ENCODE measurements at places on chromosomes 5 and 9.

- DNase-seq, result no peak
Observed at GRCh38 chr9:72294936-72295335, 70.1 kb downstream of the ZFAND5 start.

- no peak for DNase-seq
Observed at GRCh38 chr5:75277463-75277862, 40.8 kb upstream of the ANKRD31 start.

DNA sequence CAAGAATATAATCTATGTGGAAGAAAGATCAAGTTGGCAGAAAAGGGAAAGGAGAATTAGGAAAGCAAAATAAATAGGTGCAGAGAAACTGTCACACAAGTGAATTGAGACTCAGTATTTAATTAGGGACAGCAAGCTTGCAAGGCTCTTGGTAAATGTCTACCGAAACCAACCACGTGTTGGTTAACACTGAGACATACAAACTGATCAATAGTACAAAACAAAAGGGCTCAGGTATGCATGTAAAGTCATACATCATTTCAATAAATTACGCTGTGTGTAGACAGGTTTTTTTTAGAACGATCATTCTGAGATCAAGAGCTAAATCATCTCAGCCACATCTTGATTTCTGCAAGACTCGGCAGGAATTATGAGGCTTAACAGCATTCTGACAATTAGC, 225.4 kb downstream of the EBF1 start:
- DNase-seq, result no peak

- no peak for DNase-seq
Observed at GRCh38 chr9:112465352-112465751, 21.3 kb upstream of the KIAA1958 start.

- DNase-seq, result no peak
Observed at GRCh38 chr5:151480384-151481293, 33.2 kb downstream of the SLC36A1 start.

DNA sequence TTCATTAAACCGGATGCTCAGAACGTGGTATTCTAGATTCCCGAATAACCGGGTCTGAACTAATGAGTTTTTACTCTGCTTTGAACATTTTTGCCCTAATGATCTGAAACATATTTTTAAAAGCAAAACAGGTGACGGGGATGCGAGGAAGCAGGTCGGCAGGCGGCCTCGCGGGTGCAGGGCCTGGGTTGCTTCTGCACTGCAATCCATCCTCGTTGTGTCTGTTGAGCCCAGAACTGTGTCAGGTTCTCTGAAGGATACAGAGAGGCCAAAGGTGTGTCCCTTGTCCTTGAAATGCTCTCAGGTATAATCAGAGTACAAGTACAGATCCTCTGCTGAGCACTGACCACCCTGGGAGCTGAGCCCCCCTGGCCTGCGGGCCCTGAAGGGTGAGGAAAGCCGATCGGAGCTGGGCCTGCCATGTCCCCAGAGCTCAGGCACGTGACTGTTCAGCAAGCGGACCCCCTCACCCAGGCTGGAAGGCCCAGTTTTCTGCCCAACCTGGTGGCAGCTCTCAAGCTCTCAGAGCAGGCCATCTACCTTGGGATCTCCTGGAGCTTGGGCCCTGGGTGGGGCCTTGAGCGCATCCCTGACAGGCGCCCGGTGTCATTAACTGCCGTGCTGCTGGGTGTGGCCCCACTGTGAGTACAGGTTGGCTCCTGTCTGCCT, 151.8 kb downstream of the OLFM1 start:
- no peak for DNase-seq

DNA sequence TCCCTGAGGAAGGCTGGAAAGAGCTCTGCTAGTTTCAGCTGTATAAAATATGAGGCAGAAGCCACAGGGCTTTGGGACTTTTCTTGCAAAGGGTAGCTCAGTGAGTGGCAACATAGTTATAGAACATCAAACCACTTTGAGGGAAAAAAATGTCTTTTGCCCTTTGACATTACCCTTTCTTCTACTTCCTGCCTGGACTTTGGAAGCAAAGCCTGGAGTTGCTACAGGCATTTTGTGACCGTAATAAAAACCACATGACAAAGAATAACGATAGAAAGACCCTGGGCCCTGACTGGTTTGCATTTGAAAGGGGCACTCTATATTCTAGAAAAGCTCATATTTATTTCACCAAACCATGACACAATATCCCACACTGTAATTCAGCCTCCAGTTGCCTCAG, 440.9 kb downstream of the DIRAS2 start:
- no peak for DNase-seq

- no peak for DNase-seq
Observed at GRCh38 chr5:82244151-82244550, 34.0 kb downstream of the RPS23 start.

GRCh38 chr5:23461576-23461975, 45.8 kb upstream of the PRDM9 start:
- no peak for DNase-seq

DNA sequence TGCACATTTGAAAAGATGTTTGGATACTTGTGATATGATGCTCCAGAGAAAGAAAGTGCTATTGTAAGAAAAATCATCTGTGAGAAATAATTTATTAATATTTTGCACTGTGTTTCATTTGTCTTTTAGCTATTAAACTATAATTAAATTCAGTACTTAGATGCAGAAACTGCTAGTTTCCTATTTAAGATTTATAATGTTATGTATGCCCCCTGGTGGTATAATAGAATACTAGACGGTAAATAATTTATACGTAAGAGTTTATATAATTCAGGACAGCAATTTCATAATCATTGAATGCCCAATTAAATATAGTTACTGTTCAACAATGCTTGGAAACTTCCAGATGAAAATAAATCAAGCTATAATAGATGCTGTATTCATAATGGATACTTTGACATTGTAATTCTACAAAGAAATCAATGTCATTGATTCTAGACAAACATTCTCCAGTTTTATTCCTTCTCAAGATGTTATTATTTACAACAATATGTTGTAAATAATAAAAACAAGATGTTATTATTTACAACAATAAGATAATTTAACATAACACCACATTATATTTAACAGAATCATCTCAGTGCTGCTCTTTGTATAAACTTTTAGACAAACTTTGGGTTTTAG, 101.0 kb downstream of the TMEM232 start:
- DNase-seq, result no peak

- no peak for DNase-seq
Observed at GRCh38 chr9:15306068-15306756, 804 bp downstream of the TTC39B start.

DNA sequence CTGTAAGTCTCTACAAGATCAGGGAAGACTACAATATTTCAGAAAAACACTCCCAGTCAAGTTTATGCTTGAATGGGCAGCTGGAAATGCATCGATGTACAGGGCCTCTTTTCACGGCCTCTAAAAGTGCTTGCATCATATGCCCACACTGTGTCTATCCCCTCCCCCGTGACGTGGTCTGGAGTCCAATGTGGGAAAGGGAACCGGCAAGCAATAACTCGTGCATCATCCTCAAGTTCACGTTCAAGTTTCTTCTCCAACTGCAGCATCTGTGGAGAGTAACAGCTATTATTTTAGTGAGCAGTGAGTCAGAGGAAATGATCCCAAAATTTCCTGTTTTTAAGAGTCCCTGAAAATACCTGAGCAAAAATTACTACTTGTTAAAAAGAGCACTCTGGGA, 22.3 kb downstream of the ATPSCKMT start:
- no peak for DNase-seq

DNA sequence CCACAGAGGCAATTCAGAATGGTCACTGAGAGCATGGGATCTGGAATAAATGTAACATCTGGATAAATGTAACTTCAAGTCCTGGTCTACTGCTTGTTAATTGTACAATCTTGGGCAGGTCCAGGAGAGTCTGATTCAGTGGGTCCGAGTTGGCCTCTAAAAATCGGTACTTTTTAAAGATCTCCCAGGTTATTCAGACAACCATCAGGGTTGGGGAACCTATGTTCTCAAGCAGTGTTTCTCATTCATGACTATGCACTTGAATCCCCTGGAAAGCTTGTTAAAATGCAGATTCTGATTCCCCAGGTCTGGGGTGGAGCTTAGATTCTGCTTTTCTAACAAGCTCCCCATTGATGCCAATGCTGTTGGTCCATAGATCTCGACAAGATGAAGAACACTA, 14.8 kb downstream of the ANXA1 start:
- no peak for DNase-seq

DNA sequence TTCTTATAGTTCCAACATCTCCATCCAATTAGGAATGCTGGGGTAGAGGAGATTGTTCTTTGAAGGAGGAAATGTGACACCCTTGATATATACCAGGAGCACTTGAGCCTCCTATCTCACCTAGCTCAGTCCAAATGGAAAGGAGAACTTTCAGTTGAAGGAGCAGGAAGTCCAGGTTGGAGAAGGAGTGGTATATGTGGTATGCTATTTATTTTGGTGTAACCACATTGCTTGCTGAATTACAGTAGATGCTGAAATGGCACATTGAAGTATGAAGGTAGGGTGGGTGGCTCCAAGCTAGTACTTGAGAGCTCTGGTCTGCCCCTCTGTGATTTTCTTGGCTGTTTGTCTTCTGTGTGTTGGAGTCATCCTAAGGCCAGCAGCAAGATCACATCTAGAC, 6.1 kb downstream of the CSNK1G3 start:
- no peak for DNase-seq

DNA sequence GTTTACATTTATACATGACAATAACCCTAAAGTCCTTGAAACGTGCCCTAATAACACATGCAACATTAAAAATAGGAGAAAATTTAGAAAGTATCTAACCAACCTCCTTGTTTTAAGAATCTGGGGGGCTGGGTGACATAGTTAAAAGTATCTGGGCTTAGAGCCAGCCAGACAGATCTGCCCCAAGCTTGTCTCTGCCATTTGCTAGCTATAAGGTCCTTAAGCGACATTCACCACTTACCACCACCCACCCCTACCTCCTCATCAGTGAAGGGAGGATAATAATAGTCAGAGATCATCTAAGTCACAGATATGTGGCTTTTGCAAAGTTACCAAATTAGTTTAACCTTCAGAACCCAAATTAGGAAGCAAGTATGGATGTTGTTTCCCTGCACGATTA, 33.8 kb upstream of the CAST start:
- no peak for DNase-seq

DNA sequence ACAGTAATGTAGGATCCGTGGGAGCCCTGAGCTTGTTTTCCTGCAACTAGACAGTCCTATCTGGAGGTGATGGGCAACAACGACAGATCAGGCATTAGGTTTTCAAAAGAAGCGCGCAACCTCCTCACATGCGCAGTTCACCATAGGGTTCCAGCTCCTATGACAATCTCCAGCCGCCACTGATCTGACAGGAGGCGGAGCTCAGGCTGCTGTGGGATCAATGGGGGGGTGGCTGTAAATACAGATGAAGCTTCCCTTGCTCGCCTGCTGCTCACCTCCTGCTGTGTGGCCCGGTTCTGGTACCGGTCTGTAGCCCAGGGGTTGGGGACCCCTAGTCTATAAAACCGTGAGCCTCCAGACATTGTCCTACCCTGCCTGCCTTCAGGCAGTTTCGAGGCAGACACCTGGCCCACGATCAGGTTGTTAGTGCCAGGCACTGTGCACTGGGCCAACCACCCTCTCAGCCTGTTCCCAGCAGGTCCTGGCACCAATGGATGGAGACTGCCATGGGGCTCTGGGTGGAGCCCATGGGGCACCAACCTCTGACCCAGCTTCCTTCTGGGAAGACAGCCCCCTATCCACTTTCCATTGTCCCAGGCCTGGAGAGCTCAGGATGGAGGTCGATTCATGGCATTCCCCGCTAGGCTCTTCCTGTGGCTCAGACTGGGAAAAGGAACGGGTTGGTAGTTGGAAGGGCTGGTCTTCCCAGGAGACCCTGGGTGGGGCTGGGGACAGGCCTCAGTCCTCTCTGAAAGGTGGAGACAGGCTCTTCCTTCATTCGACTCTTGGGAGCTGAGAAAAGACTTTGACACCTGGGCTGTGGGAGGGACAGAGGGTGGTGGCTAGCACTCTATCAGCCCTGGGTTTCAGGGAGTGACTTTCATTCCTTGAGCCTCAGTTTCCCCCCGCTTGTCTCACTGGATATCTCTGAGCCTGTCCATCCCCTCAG, 1.7 kb downstream of the ENDOG start:
- DNase-seq, result no peak

- DNase-seq, result no peak
Observed at GRCh38 chr5:93990504-93991070, 249.2 kb upstream of the POU5F2 start.

DNA sequence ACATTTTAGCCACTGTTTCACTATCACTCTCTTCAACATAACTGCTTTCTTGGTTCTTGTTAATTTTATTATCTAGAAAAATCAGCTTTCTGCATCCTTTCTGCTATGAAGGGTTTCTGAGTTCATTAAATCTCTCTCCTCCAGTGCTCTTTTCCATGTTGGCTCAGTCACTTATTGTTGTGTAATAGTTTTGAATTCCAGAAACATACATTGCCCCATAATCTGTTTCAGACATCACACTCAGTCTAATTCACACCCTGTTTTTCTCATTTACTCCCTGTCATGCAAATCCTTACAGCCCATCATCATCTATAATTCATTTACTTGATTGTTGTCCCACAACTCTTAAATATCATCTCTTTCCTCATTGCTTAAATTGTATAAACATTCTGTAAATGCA, 176.1 kb upstream of the CDH12 start:
- DNase-seq, result no peak

GRCh38 chr5:92559781-92560180, 1021.2 kb downstream of the NR2F1-AS1 start:
- DNase-seq, result no peak

DNA sequence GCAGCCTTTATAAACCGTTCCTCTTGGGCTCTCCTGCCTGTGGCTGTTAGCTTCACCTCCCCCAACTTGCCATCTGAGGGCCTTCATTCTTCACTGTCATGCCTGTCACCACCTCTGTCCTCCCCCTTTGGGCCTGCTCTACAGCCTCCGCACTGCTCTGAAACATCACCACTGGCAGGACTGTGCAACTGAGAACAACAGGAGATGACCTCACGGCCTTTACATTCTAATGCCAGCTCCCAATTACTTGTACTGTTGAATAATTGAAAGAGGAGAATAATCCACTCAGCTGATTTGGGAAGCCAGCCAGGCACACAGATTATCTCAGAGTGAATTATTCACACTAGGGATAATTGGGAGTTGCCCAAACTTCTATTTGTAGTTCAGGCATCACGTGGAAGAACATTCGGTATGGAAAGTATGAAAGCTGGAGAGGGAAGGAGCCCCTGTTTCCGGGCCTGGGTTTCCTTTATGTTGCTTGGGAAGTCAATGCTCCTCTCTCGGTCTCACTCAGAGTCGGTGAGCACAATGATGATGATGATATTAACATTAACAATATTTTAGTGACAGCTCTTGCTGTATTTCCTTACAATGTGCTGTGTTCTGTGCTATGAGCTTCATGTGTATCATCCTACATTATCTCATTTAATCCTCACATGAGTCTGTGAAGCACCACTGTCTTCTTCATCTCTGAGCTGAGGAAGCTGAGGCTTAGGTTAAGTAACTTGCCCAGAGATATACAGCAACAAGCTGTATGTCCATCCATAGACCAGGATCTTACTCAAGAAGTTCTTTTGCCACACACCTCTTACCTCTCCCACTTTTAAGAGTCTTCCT, 99.3 kb upstream of the LRRTM2 start:
- no peak for DNase-seq

- DNase-seq, result no peak
Observed at GRCh38 chr5:54024466-54024865, 285.9 kb downstream of the ARL15 start.

GRCh38 chr5:178730940-178731265, 444 bp upstream of the ZNF354A start:
- peak; percentile 7 for DNase-seq

- DNase-seq, result no peak
Observed at GRCh38 chr5:137022043-137022442, 477.1 kb downstream of the SPOCK1 start.
